PC-9 (cell line): ENCODE measurements at places on chromosomes 12 and 14.

GRCh38 chr12:58242796-58243630 is 301.6 kb downstream of the ATP23 start:
- no peak for DNase-seq

DNA sequence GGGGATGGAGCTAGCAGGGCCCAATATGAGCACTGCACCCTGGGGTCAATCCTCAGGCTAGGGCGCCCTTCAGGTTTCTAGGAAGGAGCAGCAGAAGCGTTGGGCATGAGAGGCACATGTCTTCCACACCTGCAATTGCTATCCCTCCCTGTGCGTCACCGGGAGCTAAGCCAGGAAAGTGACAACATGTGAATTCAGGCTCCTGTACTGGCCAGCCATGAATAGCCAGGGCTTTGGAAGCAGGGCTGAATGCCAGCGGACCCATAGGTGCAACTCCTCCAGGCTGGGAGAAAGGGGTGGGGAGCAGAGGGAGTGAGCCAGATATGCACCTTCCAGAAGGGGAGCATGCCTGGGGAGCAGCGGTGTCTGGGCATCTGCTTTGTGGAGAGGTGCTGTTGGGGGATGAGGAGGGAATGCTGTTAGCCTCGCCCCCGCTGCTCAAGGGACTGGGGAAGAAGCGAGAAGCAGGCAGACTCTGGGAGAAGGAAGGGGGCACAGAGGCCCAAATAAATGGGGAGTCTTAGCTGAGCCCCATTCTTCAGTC is 6.1 kb downstream of the HOXC5 start:
- DNase-seq, result no peak

DNA sequence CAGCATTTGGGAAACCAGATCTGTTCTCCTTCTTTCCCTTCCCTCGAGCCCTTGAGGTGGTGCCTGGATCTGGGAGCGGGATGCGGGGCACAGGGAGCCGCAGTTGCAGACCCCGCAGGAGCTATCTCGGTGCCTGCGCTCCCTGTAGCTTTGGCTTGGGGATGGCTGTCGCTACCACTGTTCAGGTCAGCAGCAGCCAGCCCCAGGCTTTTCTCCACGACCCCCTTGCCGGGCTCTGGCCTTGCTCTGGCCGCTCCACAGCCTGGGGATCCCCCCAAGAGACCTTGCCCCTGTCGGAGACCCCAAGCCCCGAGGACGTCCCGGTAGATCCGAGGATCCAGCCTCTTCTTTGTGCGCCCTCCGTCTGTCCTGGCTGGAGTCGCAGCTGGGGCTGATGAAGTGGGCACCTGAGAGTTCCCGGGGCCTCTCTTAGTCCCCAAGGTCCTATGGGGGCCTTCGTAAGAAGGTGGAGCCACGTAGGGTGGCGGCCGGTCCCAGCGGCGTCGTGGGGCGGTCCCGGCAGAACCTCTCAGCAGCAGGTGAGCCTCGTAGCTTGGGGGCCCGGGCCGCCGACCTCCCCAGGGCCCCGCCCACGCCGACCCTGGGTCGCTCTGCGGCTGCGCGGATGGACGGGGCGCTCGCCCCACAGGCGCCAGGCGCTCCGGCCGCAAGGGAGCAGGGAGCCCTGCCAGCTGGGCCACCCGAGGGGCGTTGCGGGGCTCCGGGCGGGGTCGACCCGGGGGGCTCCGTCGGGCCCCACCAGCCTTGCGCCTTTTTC is 1.3 kb downstream of the DDN start:
- peak; percentile 52 for DNase-seq

DNA sequence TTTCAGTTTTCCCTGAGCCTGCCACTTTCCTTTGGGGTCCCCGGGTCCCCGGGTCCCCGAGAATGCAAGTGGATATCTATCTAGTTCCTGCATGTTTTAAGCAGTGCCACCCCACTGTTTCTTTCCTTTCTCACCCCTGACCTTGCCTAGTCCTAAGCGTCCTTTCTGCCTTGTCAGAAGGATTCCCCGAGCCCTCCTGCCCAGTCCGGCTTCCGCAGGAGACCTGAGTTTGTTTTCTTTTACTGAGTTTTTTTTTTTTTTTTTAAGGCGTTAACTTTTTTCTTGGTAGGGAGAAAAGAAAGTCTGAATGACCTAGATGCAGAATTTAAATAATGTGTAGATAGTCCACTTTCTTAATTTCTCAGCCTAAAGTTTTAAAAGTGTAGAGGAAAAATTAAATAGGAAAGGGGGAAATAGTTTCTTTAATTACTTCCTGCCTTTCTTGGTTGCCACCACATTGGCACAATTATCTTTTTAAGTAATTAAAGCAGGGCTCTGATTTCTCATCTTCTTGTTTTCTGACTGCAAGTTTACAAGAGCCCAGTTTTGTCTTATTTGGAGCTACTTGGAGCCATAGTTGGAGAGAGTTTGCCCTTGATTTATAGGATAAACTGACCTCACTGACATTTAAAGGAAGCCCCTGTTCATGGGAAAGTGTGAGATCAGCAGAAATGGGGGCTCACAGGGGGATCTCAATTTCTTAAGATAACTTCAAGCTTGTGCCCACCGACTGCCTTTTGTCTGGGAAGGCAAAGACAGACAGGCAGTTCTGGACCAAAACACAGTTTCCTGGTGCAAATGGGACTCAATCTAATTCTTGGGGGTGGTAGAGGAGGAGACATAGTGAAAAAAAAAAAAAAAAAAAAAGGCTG is 2.9 kb downstream of the PAX9 start:
- DNase-seq, result no peak

- DNase-seq, result no peak
Observed at GRCh38 chr14:55580470-55581341, 699 bp downstream of the KTN1 start.

GRCh38 chr14:65103150-65103760 is 938 bp upstream of the MAX start:
- DNase-seq, result no peak

GRCh38 chr14:61252369-61253063 is 28.6 kb downstream of the TMEM30B start:
- DNase-seq, result peak; percentile 83

- no peak for DNase-seq
Observed at GRCh38 chr14:49992448-49992847, 99.6 kb downstream of the ARF6 start.

DNA sequence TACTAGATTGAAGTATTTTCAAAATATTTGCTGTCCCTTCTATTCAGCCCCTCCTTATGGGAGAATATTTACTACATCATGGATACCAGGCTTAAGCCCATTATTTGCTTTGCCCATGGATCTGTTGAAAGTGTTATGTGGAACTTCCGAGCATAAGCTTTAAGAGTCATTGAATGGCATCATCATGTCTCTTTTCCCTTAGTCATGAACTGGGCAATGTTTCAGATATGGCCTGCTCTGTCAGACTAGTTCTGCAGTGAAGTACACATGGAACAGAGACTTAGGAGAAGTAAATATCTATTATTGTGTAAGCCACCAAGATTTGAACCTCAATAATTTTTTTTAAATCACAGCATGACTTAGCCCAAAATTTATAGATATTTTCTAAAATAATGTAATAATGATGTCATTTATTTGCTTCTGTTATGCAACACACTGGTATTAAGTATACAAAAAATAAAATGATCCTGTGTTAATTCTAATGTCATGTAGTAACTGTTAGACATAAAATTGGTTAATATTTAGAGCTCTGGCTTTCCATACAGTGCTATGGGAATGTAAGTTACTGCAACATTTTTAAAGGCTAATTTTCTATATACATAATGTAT is 1097.3 kb downstream of the SLC16A7 start:
- DNase-seq, result no peak

DNA sequence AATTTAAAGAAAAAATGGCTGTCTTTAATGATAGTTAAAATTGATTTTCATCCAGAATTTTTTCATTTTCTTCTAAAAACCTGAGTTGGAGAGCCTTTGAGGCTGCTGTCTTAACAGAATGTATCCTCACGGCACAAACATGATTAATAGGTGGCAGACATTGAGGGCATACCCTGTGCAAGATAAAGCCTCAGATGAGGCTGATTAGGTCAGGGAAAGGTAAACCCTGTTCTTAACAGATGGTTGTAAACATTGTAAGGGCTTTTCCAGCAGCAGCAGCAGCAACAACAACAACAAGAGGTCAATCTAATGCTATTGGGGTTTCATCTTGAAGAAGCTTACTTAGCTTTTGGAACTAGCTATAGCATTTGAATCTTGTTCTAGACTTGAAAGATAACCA is 17.4 kb downstream of the GNG2 start:
- DNase-seq, result no peak

GRCh38 chr14:102774391-102775153 is 2.7 kb upstream of the TRAF3 start:
- peak; percentile 67 for DNase-seq

- no peak for DNase-seq
Observed at GRCh38 chr12:38911611-38912010, 6.2 kb upstream of the CPNE8 start.

- DNase-seq, result no peak
Observed at GRCh38 chr14:44613061-44613712, 106.1 kb upstream of the FSCB start.

DNA sequence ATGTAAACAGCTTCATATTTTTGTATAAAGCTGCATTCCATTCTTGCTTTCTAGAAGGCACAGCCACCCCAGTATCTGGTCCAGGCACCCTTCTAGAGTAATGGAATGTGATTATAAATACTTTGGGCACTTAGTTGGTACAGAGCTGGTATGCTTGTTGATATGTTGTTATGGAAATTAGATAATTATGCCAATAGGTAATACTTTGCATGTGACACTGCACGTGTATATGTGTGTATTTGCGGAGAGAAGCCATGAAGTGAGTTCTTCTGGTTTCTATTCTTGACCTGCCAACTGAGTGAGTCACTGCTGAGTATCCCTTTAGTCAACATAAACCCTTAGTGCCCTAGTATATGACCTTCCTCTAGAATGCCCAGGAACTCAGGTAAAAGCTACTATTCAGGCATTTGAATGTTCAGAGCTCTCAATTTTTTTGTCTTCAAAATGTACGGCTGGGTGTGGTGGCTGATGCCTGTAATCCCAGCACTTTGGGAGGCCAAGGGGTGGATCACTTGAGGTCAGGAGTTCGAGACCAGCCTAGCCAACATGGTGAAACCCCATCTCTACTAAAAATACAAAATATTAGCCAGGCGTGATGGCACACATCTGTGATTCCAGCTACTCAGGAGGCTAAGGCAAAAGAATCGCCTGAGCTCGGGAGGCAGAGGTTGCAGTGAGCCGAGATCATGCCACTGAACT is 6.2 kb upstream of the TCP11L2 start:
- peak; percentile 98 for DNase-seq

DNA sequence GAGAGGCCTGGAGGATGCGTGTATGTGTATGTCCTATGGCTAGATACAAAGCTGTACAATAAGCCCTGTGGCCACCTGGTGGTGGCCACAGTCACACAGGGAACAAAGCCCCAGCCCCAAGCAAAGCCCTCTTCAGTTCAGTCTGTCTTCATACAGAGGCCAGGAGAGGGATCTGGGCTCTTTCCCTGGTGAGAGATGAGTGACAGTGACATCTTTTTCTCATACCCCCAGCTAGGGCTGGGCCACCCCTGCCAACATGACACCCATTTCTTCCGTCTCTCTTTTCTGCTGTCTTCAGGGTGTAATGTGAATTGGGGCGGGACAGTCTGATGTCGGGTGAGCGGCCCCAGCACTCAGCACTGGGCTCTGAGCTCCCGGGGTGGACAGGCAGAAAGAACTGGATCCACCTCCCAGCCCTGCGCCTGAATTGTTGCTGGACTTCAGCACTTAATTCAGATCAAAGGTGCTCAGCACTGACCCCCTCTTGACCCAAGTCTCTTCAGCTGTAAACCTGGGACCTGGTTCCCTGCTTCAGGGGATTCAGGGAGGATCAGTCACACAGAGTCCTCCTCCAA is 59.8 kb downstream of the SERPINA3 start:
- no peak for DNase-seq

GRCh38 chr12:112238441-112238840 is 113.1 kb downstream of the TRAFD1 start:
- DNase-seq, result no peak

DNA sequence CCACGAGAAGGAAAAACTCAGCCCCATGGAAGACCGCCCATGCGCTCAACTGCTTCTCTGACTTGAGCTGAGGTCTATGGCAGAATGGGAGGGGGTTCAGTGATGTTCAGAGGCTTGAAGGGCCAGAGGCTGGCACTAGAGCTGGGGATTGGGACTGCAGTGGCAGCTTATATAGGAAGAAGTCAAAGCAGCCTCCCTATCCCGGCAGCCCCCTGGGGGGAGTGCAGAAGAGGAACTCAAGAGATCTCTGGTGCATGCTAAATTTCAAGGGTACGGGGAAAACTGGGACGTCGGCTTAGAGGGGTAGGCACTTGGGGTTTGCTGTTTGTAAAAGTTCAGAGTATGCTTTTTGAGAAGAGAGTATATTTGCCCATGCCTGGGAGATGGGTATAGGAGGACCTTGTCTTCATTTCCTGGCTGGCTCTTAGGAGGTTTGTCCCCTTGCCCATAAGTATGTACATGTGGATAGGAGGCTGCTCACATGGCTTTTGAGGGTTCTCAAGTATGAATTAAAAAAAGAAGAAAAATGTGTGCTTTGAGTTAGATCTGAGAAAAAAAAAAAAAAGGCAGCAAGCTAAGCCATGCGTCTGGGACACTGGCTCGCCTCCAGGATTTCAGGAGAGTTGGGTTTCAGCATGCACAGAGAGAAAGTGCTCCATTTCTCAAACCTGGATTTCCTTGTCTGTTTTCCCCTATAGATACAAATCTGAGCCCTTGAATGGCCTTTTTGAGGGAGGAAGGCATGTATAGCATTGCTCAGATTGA is 3.2 kb upstream of the MEG3 start:
- no peak for DNase-seq

- DNase-seq, result no peak
Observed at GRCh38 chr14:77638771-77639171, 22.3 kb upstream of the SPTLC2 start.

DNA sequence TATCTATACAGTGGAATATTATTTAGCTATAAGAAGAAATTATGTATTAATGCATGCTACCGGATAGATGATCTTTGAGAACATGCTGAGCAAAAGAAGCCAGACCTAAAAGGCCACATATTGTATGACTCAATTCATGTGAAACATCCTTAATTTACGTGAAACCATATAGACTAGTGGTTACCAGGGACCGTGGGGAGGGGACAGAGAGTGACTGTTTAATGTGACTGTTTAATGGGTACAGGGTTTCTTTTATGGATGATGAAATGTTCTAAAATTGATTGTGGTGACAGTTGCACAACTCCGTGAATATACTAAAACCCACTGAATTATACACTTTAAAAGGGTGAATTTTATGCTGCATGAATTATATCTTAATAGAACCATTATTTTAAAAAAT is 8.5 kb upstream of the BCL7A start:
- no peak for DNase-seq
